Vagina (tissue), 2 donors: ENCODE measurements at places on chromosomes 1 and 21.

DNA sequence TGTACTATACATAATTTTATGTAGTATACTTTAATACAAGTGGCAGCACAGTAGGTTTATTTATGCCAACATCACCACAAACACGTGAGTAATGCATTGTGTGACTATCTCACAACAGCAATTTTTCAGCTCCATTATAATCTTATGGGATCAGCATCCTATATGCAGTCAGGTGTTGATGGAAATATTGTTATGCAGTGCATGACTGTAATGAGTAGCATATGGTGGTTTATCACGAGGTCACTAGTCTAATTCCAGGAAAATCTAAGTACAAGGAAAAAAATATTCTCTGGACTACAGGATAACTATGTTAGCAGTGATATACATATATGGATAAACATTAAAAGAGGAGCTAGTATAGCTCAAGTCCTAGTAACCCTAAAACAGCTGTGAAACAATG lies 69.0 kb downstream of the ATP1B1 start:
- H3K4me1 ChIP-seq: no peaks in the 10 kb centered on the region
- H3K4me3 ChIP-seq: no peak overlapping the region
- no peaks in the 10 kb centered on the region for H3K36me3 ChIP-seq
- no peak overlapping the region for H3K27ac ChIP-seq

DNA sequence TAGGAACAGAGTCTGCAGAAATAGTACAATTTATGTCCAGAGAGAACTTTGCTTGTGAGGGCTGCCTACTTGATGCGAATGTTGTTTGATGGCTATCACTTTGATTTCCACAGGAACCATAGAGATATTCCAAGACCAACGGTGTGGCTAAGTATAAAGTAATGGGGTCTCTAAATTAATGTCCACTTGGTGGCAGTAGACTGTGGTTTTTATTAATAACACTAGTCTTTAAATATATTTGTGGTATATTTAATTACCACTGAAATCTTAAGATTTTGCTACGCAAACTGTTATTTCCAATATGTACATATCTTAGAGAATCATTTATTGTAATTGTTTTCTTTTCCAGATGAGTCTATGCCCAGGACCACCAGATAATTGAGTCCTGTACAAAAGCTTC lies 647.9 kb downstream of the PLA2G4A start:
- H3K27me3 ChIP-seq: no peaks in the 10 kb centered on the region
- DNase-seq: no peak
- H3K4me1 ChIP-seq: no peaks in the 10 kb centered on the region
- H3K27ac ChIP-seq: no peak overlapping the region

DNA sequence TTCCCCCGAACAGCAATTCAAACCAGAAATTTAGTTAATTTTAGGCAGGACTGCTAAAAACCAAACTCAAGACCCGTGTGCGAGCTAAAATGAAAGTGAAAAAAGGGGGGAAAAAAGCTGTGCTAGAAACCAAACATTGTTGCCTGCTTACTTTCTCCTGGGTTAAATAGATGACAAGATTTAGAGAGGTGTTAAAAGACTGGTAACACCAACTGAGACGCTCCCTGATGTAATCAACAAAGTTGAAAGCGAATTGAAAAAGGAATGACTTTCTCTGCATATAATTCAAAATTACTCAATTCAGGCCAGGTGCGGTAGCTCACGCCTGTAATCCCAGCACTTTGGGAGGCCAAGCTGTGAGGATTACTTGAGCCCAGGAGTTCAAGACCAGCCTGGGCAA lies 6.8 kb downstream of the CDCA8 start:
- no peak overlapping the region for H3K27ac ChIP-seq
- no peak for DNase-seq
- H3K4me1 ChIP-seq: no peaks in the 10 kb centered on the region
- H3K36me3 ChIP-seq: no peaks in the 10 kb centered on the region

DNA sequence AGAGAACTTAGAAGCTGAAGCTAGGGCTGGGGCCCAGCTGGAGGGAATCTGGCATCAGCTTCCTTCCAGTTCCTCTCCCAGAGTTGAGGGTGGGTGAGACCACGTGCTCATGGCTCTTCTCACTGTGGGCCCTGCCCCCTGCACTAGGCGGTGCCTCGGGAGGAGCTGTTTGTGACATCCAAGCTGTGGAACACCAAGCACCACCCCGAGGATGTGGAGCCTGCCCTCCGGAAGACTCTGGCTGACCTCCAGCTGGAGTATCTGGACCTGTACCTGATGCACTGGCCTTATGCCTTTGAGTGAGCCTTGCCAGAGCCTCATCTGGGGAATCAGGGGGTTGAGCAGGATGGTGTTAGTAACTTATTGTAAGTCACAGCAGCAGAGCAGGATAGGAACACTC lies 16.1 kb downstream of the AKR1A1 start:
- no peaks in the 10 kb centered on the region for H3K27me3 ChIP-seq
- peaks cover 17% of the 10 kb centered on the region for H3K4me1 ChIP-seq
- DNase-seq: no peak
- H3K27ac ChIP-seq: peak overlapping the region; percentile 52
- H3K4me3 ChIP-seq: no peak overlapping the region
- H3K36me3 ChIP-seq: no peaks in the 10 kb centered on the region
